ENCODE measurements at places on chromosomes 16 and 17. TPM values are rescaled to one million over a fixed set of nuclear protein-coding genes. Genes with fewer than 3 reads are reported as not detected.

The CLDN7 gene
- 2.5 TPM for polyA plus RNA-seq

The SLFN13 gene
- 3.2 TPM for polyA plus RNA-seq

The UBE2I gene
- polyA plus RNA-seq, result 99.7 TPM

The NPW gene
- polyA plus RNA-seq, result 1.4 TPM

The NBR1 gene
- 56.2 TPM for polyA plus RNA-seq

The KRT27 gene
- not detected for polyA plus RNA-seq

The EVI2B gene
- 3.7 TPM for polyA plus RNA-seq

The GRB7 gene
- 1.3 TPM for polyA plus RNA-seq

The MGAT5B gene
- polyA plus RNA-seq, result 0.81 TPM

The PRDM7 gene
- polyA plus RNA-seq, result 0.11 TPM

The ARHGDIG gene
- polyA plus RNA-seq, result 1.6 TPM

The MYL4 gene
- polyA plus RNA-seq, result 1,786 TPM

The CD79B gene
- polyA plus RNA-seq, result 3.6 TPM

The CDH1 gene
- polyA plus RNA-seq, result 1.8 TPM

Measured in muscle of back (tissue), 13 donors.